ENCODE measurements at places on chromosomes 13 and 19.

GRCh38 chr19:41595258-41595889 is 19.4 kb downstream of the CEACAM21 start:
- DNase-seq: peak; percentile 32

- DNase-seq: no peak
These were observed 12.8 kb downstream of the FUT6 start for GRCh38 chr19:5826531-5827341.

- no peak for DNase-seq
These were observed 70.5 kb downstream of the GADD45B start for GRCh38 chr19:2546128-2547032.

DNA sequence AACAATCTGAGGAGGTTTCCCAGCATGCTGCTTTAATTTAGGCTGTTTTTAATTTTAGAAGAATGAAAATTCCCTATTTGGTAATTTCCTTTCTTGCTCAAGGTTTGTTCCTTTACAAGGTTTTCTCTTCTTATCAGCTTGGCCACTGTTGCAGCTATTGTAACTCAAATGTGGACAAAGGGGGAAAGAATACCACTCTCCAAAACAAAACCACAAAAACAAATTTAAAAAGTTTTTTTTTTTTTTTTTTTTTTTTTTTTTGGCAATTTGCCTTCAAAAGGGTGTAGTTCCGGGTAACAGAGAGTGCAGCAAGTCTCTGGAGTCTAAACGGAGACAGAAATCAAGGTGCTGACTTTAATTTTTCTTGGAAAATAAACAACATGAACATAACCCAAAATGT is 306.4 kb upstream of the ARGLU1 start:
- no peak for DNase-seq
